ENCODE measurements at places on chromosomes 16 and 17. TPM values are rescaled to one million over a fixed set of nuclear protein-coding genes. Genes with fewer than 3 reads are reported as not detected.

HSD11B2 gene
- 2.4 TPM for polyA plus RNA-seq

TIGD7 gene
- 1.4 TPM for polyA plus RNA-seq

PLCG2 gene
- polyA plus RNA-seq = 3.5 TPM

GRCh38 chr16:3152277-3152990 is 17.6 kb downstream of the ZNF213 start:
- H3K4me1 ChIP-seq = peaks cover 7% of the 10 kb centered on the region
- peak overlapping the region; percentile 39 for H3K27ac ChIP-seq
- no peak for DNase-seq
- no peaks in the 10 kb centered on the region for H3K36me3 ChIP-seq

DNA sequence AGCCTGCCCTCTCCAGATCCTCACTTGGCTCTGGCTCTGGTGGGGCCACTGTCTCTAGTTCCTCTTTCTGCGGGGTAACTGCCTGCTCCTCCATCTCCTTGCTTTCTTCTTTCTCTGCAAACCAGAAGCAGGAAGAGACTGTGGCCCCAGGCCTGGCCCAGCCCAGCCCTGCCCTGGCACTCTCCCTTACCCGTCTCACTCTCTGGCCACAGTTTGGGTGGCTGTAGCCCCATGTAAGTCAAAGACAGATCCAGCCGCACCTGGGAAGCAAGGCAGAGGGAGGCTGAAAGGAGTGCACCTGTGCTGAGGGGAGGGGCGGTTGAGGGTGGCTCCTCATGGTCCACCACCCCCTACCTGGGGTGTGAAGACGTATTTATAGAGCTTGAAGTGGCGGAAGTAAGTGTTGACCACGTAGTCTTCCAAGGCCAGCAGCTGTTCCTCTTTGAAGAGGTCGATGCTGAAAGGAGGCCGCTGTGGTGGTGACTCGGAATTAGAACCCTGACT is 2.8 kb downstream of the CFAP119 start:
- H3K4me3 ChIP-seq = no peak overlapping the region
- DNase-seq = no peak
- no peaks in the 10 kb centered on the region for H3K27me3 ChIP-seq
- H3K4me1 ChIP-seq = peaks cover 17% of the 10 kb centered on the region
- peaks cover 18% of the 10 kb centered on the region for H3K36me3 ChIP-seq
